ENCODE measurements at places on chromosomes 16 and 17.

DNA sequence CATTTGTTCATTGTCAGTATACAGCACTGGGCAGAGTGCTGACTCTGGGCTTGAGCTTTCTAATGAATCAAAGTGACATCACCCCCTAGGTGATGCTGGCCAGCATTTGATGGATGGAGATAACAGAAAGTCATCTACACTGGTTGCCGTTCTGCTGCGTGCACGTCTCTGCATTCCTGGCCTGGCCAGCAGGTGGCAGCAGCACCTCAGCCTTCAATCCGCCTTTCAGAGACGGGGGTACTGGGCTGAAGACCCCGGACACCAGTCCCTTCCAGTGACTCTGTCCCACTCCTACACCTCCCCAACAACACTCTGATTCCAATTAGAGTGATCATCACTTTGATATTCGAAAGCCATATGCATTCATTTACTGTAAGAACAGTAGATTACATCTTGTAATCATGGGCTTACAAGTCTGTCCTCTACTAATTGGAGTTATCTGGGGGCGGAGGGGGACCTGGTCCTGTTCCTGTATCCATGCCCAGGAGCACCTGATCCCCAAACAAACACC, 6.0 kb downstream of the CPSF4L start:
- peak; percentile 59 for DNase-seq

GRCh38 chr17:10109146-10109545, 89.3 kb downstream of the GAS7 start:
- DNase-seq, result no peak

DNA sequence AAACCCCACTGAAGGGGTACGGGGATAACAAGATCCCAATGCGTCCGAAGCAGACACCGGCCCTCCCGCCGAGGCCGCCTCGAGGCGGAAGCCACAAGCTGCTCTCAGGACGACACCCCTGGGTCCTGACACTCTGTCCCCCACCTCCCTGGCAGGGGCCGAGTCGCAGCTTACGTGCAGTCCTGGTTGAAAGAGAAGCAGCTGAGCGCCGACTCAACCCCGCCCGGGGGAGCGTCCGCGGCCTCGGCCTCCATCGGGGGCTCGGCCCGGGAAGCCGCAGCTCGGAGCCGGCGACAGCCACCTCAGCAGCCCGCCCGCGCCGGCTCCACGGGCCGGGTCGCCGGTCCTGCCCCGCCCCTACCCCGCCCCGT, at the start of gene WIPI1:
Gene WIPI1 (minus strand): TSS at position 329 of the 371 bp plus-strand sequence. CDS start 75 bp downstream, at position 254.
- DNase-seq, result peak; percentile 68

DNA sequence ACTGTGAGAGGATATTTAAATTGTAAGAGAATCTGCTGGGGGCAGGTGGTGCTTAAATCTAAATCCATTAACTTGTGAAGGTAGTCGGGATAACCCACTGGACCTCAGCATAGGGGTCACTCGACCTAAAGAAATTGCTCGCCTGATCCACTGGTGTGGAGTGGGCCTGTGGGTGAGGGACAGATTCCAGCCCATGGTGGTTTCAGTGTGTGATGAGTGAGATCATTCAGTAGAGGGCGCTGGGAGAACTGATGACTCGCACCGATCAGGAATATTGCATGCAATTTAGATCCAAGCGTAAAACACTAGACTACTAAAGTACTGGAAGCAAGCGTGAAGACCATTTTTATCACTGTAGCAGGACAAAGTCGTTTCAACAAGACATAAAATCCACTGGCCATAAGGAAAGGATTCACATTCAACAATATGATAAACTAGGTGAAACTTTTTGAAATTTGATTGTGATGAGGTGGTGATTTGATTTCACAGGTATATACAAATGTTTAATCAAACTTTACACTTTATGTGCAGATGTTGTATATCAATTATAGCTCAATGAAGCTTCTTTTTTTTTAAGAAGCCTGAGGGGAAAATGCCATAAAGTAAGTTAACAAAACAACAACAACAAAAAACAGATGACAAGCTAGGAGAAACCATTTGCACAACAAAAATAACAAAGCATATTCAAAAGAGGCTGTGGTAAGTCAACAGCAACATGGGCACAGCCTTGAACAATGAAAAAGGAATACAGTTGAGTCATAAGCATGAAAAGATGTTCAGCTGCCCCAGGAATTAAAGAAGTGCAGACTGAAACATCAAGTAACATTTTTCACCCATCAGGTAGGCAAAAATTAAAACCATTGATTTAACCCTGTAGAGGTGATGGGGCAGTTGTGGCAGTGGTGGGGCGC, 7.5 kb upstream of the TMEM170A start:
- DNase-seq, result peak; percentile 67

DNA sequence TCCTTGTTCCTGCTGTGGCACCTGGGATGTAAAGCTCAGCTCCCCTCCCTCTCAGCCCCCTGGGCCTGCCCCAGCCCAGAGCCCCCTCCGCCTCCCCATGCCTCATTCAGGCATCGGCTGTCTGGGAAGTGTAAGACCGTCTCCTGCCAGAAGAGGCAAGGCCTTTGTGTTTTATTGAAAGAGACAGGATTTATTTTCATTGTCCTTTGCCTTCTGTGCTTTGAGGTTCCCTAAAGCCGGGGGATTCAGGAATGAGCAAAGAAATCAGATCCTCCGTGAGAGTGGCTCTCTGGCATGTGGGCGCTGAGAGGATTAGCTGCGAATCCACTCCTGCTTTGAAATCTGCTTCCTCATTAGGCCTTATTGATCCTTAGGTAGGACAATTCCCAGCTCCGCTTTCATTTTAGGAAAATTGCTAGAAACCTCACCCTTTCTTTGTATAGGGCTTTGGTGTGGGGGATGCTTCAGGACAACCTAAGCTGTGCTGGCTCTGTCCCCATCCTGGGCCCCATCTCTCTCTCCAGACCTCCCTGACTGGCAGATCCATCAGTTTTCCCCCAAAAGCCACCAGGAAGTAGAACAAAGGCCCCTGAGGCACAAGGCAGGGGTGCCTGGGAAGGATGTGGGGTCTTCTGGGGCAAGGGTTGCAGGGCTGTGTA, 211.5 kb upstream of the TNRC6C start:
- DNase-seq, result no peak

DNA sequence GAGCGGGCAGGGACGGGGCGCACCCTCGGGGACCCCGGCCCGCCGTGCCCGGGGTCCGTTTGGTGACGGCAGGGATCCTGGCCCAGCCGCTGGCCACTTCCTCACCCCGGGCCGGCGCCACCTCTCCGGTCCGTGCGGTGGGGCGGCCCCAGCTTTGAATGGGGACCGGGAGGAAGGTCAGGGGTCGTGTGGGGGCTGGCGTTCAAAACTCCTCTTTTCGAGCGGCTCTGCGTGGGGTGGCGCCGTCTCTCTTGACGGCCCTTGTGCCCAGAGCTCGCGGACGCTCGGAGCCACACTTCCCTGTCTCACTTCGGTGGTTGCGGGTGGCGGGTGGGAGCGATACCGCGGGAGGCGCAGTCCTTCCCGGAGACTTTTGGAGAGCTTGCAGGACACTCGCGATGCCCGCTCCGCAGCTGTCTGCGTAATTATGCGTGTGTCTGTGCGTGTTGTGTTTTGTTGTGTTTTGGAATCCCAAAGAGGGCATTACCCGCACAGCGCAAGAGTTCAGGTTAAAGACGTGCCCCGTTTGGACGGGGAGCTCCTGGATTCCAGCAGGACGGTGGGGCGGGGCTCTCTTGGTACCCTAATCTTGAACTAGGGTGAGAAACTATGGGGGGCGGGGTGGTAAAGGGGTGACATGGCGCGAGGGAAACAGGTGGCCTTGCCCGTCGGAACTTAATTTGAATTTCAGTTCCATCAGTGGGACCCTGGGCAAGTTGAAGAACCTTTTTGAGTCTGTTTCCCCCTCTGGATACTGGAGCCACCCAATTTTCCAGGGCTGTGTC, 637 bp downstream of the PLCG2 start:
- DNase-seq, result peak; percentile 55

- DNase-seq, result no peak
Observed at GRCh38 chr16:63652091-63652490, 1469.8 kb downstream of the CDH11 start.

DNA sequence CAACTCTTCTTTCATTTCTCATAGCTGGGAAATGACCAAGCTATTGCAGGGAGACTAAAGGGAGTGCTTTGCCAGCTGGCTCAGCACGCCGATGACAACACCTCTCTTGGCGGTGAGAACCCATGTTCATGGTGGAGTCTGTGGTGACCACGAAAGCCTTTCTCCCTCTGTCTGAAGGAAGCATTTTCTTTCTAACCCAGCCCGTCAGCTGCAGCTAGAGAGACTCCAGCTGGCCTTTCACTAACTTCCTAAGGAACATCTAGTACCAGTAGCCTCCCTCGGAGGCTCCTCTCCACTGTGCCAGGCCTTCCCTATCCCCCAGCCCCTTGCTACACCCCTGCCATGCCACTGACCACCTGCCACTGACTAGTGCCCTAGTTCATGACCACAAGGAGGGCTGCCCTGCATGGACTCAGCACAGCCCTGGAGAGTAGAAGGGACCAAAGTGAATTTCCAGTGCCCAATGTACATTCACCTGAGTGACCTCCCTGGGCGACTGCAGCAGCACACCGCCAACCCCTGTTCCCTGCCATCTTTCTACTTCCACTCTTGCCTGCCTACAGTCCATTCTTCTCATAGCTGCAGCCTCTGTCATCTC, 81.3 kb downstream of the CBLN1 start:
- DNase-seq, result no peak

GRCh38 chr17:78214706-78215061, 631 bp downstream of the BIRC5 start:
- DNase-seq, result peak; percentile 8

DNA sequence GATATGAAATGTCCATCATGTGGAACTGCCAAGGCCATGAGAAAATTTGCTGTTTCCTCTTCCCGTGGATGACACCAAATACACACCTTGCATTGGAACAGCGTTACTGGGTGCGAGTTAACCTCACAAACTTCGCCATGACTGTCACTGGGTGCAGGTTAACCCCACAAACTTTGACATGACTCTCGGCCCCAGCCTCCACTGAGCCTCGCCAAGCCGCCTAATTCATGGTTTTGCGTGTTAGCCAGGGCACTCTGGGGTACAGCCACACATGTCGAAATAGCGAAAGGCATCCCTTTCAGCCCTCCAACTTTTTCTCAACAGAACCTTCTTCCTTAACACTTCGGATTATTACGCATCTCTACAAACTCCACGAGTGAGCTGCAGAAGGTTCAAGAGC, 10.6 kb upstream of the KCTD5 start:
- no peak for DNase-seq

DNA sequence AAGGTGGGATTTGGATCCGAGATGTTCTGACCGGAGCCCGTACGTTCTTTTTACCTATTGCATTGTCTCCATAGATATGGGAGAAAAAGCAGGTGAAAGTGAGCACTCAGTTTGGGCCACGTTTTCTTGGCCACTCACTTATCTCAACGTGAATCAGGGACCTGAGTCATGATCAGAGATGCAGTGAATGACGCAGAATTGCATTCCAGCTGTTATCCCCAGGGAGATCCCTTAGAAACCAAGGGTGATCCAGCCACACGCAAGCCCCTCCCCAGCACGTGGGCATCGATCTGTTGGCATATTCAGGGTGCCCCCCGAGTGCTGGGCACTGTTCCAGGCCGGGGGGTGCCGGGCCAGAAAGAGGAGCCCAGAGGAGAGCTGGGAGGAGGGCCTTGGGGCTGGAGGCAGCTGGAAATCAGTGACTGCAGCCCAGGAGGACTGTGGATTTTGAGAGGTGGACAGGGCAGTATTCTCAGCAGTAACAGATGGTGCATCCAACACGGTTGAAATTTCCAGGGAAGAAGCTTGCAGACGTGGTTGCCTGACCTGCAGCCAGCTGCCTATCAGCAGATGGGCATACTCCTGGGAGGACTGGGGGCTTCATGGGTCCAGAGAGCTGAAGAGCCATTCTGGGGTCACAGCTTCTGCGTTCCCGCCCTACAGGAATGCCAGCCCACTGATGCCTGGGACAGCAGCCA, 87.2 kb upstream of the CACNG5 start:
- no peak for DNase-seq

DNA sequence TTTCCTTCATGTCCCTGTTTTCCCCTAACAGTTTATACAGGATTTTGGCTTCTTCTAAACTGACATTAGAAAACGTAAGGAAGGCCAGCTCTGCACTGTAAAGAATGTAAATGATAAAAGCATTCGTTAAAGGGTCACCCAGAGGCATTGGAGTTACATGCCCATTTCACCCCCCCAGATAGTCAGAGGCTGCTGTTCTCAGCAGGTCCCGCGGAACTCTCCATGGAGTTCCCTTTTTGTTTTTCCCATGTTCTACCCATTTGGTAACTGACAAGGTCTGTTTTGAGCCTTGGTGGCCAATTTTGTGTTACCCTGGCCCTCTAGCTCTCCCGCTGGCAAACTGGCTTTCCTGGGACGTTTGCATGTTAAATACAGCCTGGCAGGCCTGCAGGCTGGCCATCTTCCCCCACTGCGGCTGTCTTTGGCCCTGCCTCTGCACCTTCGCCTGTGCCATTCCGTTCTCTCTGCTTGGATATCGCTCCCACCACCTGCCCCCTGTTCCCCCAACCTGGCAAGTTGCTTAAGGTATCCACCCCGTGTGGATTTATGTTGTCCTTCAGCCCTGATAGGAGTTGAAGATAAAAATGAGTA, 49.7 kb downstream of the EPN2 start:
- no peak for DNase-seq

DNA sequence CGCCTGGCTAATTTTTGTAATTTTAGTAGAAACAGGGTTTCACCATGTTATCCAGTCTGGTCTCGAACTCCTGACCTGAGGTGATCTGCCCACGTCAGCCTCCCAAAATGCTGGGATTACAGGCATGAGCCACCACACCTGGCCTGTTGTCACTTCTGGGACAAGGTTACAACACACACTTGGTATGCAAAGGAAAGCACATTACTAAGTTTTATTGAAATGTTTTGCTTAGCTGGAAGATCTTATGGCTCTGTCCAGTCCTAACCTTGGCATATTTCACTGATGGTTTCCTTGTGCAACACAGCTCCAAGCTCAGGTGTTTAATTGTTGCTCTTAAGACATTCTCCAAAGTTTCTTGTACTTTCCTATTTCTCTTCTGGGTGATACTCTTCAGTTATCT, 94.2 kb downstream of the CNTNAP4 start:
- DNase-seq, result no peak

DNA sequence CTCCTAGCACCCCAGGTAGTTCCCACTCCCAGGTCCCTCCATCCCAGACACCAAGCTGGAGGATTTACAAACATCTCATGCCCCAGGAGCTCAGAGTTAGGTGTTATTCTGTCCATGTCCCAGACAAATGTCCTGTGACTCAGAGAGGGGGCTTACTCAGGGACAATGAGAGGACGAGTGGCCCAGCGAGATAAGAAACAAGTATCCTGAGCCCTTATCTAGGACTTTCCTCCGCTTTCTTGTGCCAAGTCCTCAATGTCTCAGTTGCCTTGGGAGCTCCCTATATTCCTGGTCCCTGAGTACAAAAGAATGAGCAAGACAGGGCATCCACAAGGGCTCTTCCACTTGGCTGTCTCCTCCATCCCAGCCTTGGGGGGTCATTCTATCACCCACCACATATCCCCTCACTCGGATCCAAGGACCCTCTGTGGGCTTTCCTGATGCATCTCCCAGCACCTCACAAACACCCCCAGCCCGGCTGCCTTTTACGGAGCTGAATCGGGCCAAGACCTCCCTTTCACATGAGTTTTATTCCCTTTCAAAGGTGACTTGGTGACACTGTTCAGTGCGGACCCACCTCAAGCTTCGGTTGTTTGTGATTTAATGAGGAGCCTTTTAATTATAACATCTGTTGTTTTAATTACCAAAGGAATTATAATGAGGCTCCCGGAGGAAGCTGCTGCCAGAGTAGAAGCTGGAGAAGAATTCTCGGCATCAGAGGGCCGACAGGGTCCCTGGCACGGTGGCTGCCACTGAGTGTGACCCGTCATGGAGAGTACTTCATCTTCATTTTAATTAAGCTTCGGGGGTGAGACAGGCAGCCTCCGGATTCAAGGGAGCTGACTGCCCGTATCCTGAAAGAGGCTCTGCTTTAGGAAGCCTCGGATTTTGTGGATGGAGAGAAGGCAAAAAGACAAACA, 121.5 kb downstream of the WSCD1 start:
- no peak for DNase-seq

Measured in RPMI8226 (cell line).